ENCODE measurements at places on chromosomes 7 and 10.

DNA sequence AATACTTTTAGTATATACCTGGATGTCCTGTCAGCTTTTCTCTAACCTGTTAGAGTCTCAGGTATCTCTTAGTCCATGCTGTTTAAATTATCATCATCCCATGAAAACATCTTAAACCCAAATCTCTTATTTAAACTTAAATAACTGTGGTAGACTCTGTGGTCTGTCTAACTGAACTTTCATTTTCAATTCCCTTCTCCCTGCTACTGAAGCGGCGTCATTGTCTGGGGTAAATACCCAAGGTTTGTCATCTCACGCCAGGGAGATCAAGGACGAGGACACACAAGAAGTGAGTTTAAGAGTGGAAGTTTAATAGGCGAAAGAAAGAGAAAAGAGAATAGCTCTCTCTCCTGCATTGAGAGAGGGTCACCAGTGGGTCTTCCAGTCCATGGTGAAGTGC, 804.4 kb upstream of the CELF2 start:
- DNase-seq, result no peak

- no peak for DNase-seq
These were observed 14.3 kb downstream of the TSPAN15 start for GRCh38 chr10:69465457-69466157.

DNA sequence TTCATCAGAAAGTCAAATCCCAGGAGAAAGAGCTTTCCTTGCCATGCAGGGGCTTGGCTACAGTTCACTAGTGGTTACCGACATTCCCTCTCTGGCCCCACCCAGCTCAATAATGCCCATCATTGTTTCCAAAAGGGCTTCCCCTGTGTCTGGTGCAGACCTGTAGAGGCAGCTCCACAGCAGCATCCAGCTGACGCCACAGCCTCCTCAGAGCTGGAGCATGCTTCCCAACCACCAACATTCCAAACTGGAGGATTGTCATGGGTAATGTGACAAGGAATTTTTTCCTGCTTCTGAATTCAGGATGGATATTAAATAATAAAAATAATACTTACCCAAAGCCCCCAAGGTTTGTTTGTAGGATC, 77.4 kb downstream of the ZNF365 start:
- DNase-seq, result no peak

GRCh38 chr7:139572704-139573385, 49.4 kb downstream of the CLEC2L start:
- no peak for DNase-seq

GRCh38 chr7:3538041-3538440, 237.0 kb downstream of the SDK1 start:
- DNase-seq, result no peak

DNA sequence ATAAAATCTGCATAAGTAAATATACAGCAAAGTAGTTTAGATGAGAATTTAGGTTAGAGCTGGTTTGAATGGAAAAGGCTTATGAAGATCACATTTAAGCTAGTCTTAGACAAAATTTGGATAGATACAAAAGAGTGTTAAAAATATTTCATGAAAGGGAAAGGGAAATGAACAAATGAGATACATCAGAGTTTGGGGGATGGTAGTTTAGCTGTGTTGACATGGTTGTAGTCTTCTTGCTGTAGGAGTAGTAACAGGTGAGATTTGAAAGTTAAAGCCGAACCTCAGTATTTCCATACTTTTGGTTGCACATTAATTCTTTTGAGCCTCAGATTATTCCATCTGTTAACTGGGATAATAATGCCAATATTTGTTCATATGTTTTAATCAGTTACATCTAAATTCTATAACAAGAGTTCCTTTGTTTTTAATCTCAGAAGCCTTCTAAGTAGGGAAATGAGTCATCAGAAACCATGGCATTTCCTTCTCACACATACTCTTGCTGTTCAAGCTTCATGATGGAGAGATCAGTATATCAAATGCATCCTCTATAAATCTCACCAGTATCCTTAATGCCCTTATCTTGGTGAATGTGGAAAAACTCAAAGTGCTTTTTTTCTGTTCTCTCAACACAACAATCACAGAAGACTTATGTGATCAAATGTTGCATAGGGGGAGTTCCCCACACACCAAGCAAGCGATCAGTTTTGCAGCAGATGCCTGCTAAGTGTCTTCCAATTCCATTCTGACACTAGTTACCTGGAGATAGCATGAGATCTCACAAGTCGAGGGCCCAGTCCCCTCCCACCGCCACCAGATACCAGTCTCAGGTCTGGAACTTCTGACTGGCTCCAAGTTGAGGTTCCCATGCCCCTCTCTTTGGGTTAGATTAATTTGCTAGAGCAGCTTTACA, 84.7 kb downstream of the MAPK8 start:
- DNase-seq, result peak; percentile 66

DNA sequence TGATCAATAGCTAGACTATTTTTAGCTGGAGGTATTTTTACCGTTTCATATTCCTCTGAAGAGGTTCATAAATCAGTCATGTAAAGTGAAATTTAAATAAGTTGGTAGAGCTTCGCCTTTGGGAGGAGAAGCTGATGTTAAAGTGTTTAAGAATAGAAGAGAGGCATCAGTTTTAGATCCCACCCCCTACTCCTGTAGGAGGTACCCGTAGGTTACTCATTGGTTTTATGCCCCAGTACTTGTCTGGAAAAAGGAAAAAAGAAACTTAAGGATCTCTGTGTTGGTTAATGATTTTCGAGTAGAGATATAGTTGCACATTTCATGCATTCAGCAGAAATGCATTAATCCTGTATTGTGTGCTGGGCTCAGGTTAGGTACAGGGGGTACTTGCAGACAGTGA, 8.7 kb downstream of the ZNF365 start:
- DNase-seq, result no peak

- peak; percentile 34 for DNase-seq
These were observed 82.7 kb downstream of the SLC25A13 start for GRCh38 chr7:96238976-96239766.

DNA sequence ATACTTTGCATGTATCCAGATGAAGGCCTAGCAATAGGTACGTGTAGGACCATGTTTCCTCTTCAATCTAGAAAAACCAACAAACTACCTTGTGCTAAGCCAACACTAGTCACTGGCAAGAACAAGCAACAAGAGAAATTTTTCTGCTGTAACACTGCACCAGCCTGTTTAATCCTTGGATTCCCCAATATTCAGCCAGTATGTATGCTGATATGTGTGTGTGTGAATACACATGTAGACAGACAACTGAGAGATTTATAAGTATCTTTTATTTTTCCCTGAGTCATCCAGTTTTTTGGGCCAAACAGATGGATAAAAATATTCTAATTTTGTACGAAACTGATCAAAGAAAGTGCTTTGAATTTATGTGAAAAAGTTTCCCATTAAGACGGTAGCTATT, 26.2 kb downstream of the GLI3 start:
- DNase-seq, result no peak

DNA sequence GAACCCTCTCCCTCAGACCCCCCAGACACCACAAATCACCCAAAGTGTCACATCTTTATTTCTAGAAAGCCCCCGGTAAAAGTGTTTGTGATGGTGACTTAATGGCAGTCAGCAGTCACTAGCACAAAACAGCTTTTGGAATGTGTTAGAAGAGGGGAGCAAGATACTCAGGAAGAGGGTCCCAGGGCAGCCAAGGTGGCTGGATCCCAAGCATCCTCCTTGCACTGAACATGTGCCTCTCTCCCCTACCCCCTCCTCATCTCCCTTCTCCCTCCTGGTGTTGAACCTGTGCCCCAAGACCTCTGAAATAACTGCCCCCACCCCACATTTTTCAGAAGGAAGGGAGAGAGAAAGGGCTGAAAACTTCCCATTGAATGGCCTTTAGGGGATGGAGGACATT, 37.8 kb upstream of the MXI1 start:
- no peak for DNase-seq

- no peak for DNase-seq
These were observed 143.8 kb upstream of the BMPER start for GRCh38 chr7:33761449-33762080.

GRCh38 chr10:71805776-71806703, 32.7 kb upstream of the VSIR start:
- DNase-seq, result peak; percentile 64

Measured in cardiac muscle cell (in vitro differentiated cells and primary cell).